Cardiac muscle cell (in vitro differentiated cells and primary cell): ENCODE measurements at places on chromosomes 7 and 10.

GRCh38 chr7:131618391-131618790 lies 62.0 kb upstream of the PODXL start:
- no peak for DNase-seq

DNA sequence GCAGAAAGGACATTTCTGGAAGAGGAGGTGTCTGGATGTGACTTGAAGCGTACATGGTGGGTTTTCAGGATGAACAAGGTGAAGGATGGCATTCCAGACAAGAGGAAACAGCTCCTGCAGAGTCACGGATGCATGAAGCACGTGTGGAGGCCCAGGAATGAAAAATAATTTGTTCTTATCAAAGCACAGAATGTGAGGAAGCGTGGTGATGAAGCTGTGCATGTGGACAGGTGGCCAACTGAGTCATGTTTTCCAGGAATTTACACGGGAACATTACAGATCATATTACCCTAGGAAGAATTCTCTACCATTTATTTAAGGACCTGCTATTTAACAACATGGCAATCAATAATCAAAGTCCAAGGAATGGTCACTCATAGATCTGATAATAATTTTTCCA lies 413.2 kb upstream of the KLF6 start:
- DNase-seq: no peak

- DNase-seq: no peak
Measured at GRCh38 chr7:17638727-17639126, 301.6 kb downstream of the SNX13 start.

GRCh38 chr10:387909-388660 lies 252.8 kb downstream of the ZMYND11 start:
- no peak for DNase-seq

DNA sequence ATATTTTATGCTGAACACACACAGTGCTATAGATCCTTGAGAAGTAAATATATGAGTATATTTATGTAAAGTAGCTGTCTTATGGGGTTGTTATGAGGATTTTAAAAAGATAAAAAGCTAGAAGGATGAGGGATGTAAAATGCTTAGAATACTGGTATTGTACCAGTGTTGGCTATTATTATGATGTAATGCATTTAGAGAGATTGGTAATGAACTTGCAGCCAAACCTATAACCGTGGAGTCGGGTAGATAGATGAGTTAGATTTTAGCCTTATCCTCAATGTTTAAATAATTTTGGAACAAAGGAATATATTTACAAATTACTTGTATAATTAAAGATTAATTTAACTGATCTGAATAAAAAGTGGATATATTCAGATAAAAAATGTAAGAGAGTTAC lies 99.3 kb downstream of the SEC23IP start:
- DNase-seq: no peak

DNA sequence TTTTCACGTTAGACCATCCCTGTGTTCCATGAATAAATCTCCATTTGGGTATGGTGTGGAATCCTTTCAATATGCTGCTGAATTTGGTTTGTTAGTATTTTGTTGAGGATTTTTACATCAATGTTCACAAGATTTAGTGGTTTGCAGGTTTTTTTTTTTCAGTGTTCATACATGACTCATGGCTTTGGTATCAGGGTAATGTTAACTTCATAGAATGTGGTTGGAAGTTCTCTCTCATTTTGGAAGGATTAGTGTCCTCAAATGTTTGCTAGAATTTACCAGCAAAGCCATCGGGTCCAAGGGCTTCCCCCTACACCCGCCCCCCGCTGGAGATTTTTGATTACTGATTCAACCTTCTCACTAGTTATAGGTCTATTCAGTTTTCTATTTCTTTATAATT lies 398.0 kb downstream of the NXPH1 start:
- no peak for DNase-seq

DNA sequence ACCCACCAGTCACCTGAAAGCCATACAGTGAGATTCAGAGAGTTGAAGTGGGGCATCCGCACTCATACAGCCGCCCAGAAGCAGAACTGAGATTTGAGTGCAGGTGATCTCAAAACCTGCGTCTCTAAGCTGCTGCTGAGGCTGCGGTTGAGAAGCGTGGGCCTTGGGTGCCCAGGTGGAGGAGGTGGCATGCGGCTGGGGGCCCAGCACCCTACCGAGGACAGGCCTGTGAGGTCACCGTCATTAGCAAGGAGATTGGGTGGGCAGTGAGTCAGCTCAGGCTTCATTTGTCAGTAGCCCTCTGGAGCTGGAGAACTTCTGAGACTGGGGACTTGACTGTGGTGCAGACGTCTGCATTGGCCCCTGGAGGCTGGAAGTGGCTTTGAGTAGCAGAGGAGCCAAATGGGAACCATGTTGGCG lies 29.8 kb downstream of the ZMIZ1 start:
- no peak for DNase-seq

DNA sequence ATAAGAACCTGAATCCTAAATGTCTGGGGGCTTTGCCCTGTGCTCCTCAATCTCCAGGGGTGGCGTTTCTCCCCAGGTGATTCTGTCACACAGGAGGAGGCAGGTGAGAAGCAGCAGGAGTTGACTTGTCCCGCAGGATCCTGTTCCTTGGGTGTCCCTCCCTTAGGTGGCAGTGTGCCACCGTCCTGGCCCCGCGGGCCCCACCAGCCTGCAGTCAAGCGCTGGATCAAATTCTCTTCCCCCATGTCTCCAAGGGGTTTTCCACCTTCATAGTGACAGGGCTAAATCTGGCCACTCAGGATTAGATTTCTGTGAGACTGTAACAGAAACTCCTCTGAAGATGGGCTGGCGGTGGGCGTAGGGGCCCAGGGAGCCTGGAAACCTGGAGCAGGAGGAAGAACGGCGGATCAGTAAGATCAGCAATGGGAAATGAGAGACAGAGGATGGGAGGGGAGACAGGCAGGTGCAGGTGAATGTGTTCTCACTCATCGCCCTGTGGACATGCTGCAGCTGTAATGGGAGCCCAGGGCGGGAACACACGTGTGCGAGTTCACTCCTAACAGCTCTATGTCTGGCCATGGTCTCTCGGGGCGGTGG lies 329.2 kb upstream of the COBL start:
- DNase-seq: no peak

- no peak for DNase-seq
Measured at GRCh38 chr10:75016325-75016724, 95.1 kb upstream of the SAMD8 start.

DNA sequence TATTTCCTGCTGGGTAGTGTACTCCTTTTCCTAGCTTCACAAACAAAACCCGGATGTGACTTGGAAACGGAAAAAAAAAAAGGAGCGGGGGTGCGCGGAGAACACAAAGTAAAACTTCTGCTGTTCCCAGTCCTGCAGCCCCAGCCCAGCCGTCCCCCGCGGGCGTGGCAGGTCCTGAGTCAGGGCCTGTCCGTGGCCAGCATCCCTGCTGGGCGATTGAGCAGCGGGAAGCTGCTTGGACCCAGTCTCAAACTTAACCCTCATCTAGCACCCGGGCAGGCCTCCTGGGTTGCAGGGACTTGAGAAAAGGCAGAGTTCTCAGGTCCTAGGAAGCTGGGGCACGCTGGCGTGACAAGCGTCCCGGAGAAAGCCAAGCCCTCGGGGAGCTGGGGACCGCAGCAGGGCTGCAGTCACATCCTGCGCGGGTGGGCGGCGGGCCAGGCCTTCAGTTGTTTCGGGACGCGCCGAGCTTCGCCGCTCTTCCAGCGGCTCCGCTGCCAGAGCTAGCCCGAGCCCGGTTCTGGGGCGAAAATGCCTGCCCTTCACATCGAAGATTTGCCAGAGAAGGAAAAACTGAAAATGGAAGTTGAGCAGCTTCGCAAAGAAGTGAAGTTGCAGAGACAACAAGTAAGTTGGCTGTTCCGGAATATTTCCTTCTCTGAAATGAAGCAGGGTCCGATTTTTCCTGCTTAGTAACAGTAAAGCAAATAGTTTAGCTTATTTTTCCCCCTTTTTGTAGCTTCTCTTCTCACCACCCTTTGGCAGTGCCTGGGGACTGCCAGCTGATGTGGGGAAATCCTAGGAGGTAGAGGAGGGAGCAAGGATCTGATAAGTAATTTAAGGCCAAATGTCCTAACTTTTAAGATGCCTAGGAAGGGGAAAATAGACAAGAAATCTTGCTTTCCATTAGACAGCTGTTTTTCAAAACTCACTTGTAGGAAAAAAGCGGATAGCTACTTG lies at the start of gene GNG11:
GNG11 (plus strand) TSS at position 129 of the 960 bp plus-strand sequence; CDS start at position 532, 403 bp downstream.
- DNase-seq: peak; percentile 82

DNA sequence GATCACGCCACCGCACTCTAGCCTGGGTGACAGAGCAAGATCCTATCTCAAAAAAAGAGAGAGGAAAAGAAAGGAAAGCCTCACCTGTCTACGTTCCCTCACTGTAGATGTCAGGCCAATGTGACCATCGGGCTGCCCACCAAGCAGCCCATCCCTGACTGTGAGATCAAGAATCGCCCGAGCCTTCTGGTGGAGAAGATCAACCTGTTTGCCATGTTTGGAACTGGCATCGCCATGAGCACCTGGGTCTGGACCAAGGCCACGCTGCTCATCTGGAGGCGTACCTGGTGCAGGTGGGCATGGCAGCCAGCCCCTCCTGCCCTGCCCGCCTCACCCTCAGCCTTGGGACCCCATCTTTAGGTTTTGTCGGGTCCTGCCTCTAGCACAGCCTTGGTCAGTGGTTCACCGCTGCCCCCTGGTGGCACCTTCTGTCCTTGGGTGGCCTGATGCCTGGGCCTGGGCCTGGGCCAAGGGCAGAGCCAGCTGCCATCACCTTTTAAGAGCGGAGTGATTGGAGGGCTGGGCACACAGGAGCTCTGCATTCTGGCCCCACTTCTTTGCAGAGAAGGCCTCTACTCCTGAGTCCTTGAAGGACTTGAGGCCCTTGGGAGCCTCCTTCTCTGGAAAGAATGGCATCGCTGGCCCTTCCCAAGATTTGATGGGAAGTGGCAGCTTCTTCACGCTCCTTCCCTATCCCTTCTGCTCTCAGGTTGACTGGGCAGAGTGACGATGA lies 14.4 kb upstream of the AHCYL2 start:
- DNase-seq: peak; percentile 69

DNA sequence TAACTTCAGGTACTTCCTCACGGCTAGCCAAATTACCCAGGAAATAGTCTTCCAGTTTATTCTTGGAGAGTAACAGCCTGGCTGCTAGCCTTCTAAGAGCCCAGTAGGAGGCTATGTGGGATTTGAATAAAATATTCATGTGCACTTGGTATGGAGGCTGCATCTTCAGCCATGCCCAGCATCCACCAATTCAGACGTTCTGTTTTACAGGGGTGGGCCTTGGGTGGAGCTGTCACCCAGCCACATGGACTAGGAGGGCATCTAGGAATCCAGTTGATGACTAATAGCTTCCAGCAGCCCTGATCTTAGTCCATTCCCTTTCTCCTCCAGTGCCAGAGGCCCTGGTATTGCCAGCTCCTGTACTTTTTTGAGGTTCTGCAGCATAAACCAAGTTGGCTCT lies 66.3 kb upstream of the ZRANB1 start:
- DNase-seq: no peak

DNA sequence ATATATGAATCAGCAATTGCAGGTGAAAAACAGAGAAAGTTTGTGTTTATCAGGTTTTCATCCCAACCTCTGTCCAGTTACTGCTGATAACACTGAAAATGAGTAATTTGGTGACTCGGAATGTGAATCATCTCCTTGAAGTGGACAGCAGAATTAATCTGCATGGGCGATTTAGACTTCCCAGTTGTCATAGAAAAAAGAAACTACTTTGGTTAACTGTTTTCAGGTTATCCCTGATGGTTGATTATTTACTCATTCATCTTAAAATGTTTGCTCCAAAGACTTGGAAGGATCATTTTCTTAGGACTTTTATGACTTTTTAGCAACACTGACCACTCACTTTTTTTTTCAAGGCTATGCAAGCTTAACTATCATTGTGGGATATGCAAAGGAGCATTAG lies 504.1 kb upstream of the ANKRD30A start:
- no peak for DNase-seq

- DNase-seq: no peak
Measured at GRCh38 chr7:99699946-99700345, 20.1 kb upstream of the CYP3A5 start.

GRCh38 chr10:92846-93245 lies 42.4 kb upstream of the ZMYND11 start:
- DNase-seq: no peak

DNA sequence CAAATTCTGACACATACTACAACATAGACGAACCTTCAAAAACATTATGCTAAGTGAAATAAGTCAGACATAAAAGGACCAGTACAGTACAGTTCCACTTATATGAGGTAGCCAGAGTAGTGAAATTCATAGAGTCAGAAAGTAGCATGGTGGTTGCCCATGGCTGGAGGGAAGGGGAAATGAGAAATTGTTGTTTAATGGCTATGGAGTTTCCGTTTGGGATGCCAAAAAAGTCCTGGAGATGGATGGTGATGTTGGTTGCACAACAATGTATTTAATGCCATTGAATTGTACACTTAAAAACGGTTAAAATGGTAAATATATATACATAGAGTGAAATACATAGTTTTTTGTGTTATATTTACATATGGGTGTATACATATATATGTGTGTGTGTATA lies 2.1 kb upstream of the SLC37A3 start:
- no peak for DNase-seq

- DNase-seq: peak; percentile 98
Measured at GRCh38 chr10:15084502-15084922, 4.1 kb downstream of the ACBD7 start.

DNA sequence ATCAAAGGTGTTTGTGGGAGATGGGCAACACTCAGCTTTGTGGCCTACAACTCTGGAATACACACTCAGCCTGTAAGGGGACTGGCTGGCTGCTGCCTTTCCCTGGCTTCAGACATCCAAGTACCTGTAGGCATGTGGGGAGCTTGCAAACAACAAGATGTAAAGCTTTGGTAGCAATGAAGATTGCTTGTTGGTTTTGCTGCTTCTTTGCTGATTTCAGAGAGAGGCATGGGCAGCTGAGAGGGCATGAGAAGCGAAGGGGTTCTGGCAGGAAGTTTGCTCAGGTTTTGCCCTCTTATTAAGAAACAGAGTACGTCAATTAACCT lies 434.8 kb downstream of the LRMDA start:
- DNase-seq: no peak

GRCh38 chr10:96664563-96664962 lies 55.8 kb downstream of the PIK3AP1 start:
- no peak for DNase-seq

- DNase-seq: no peak
Measured at GRCh38 chr7:149822353-149822943, 15.7 kb upstream of the ZNF862 start.

- DNase-seq: peak; percentile 76
Measured at GRCh38 chr10:86599729-86600128, 54.6 kb upstream of the OPN4 start.

- no peak for DNase-seq
Measured at GRCh38 chr10:132919374-132920100, 22.8 kb downstream of the CFAP46 start.
